ENCODE measurements at places on chromosomes 5 and 9.

DNA sequence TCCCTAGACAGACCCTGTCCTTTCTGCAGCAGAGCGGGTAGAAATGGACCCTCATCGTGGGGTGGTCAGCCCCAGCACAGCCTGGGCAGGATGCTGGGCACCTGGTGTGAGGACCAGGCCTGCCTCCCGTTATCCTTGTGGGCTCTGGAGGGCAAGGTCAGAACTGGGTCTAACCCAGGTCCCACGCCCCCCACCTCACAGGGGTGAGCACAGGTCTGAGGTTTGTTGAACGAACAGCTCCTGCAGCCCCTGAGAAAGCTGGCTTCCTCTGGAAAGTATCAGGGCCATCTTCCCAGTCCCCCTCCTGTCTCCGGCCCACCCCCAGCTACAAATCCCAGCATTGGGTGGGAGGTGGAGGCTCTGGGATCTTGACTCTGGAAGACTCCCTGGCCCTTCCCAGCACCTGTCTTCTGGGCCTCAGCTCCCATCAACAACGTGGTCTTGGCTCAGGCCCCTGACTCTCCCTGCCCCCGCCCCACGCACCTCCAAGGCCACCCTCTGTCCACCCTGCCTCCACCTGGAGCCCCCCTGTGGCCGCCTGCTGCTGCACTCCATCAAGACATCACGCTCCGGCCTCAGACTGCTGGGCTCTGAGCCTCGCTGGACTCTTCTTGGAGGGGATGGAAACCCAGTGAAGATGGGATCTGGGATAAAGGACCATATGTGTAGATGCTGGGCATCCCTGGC, 30.1 kb upstream of the CNOT6 start:
- no peak for DNase-seq

GRCh38 chr9:87954230-87954629, 20.1 kb downstream of the CDK20 start:
- DNase-seq: no peak

DNA sequence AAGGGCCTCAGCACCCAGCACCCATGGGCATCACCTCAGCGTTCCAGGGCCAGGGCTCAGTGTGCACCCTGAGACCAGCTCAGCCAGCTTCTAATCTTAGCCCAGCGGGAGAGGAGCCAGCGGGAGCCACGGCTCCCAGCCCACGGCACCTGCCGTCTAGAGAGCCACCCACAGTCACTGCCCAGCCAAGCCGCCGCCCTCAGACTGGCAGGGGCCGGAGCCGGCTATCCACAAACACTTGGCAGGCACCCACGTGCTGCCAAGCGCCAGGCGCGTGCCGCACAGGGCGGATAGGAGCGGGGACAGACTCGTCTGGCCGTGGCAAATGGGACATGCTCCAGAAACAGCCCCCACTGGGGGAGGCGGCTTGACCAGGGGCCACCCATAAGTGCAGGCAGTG, 18.6 kb downstream of the BRD3 start:
- DNase-seq: no peak

- no peak for DNase-seq
These were observed 1.0 kb downstream of the HMGCS1 start for GRCh38 chr5:43312076-43312661.

- DNase-seq: no peak
These were observed 41.0 kb downstream of the CCNJL start for GRCh38 chr5:160271396-160271795.

DNA sequence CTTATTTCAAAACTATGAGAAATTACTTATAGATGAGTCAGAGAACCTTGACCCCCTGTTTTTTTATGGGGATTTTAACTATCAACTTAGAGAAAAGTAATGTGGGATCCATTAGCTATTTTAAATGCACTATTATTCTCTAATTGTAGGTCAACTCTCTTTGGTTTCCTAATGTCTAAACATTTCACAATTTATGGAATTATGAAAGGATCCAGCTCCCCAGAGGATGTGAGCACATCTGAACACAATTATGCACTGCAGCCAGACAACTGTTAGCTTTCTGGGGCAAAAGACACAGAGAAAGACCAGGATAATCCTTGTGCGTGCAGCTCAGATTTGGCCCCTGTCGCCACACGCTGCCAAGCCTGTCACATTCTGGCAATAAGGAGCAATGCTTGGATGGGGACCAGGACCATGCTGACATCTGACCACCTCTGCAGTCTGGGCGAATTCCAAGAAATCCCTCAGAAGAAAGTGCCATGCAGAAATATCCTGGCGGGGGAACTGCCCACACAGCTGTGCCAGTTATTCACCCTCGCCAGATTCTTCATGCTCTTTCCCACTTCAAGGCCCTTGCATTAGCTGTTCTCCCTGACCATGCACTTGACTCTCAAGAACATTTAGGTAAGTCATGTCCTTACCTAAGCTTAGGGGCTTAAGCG, 22.2 kb upstream of the CMBL start:
- DNase-seq: no peak

DNA sequence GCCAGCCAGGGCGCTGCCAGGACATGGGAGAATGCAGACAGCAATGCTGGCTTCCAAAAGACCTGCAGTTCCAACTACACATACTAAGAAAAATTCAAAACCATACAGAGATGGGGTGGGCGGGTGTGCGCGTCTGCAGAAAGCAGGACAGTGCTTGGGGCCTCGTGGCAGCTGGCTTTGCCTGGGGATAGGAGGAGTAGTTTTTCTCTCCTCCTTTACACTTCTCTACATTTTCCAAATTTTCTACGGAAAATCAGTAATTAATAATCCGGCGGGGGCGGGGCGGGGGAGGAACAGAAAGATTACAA, 43.6 kb upstream of the SARDH start:
- DNase-seq: no peak

GRCh38 chr9:2241461-2241835, 226.3 kb downstream of the SMARCA2 start:
- DNase-seq: no peak

GRCh38 chr5:127506616-127507015, 10.8 kb upstream of the PRRC1 start:
- DNase-seq: no peak

DNA sequence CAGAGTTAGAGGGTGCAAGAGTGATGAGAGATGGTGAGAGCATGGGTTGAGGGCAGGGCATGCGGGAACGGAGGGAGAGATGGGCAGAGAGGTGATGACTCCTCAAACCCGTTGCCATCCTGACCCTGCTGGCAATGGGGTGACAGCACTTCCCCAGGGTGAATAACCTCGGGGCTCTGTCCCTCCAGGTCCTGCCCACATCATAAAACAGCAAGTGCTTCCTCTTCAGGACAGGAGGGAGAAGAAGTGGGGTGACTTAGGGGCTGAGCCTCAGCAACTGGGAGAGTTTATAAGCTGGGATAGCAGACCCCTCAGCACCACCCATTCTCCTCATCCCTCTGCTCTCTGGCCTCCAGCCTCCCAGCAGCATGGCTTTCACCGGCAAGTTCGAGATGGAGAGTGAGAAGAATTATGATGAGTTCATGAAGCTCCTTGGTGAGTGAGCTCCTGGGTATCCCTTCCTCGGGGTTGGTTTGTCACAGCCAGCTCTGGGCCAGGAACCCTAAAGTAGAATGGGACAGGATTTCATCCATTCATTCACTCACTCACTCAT, at the start of gene FABP6:
Gene FABP6, plus strand, starts transcription at position 317 of the 553 bp plus-strand sequence. Its CDS starts 52 bp downstream, at position 369.
- no peak for DNase-seq

DNA sequence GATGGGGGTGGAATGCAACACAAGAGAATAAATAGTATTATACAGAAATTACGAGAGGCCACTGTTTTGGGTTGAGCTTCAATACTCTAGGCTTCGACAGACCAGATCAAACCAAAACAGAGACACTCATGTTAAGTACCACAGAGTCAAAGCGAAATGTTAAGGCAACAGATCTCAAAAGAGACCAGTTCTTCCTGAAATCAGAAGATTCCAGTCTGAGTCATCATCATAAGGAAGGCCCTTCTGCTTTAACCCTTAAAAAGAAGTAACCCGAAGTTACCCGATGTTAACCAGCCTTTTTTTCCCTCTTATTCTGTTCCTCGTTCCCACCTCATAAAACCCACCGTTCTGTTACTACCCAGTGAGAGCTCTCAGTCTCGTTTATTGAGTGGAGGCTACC, 75.9 kb downstream of the SFXN1 start:
- no peak for DNase-seq

DNA sequence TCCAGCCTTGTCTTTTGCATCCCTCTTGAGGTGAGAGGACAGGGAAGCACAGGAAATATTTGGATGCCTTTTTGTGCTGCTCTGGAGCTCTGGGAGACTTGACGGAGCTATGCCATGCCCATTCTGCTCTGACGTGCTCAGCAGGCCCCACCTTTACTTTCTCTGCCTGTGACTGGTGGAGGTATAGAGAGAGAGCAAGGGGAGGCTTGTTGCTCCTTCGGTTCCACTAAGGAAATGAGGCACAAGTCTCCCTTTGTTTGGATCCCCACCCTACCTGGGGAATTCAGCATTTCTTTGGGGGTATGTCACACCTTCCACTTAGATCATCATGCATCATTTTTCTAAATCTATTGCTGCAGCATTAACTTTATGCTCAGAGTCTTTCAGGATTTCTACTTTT, 121.8 kb upstream of the CNTLN start:
- DNase-seq: no peak

GRCh38 chr9:12974671-12975070, 199.9 kb downstream of the LURAP1L start:
- DNase-seq: no peak

GRCh38 chr9:136339173-136339957, 12.0 kb downstream of the GPSM1 start:
- no peak for DNase-seq

- DNase-seq: peak; percentile 33
These were observed 32.5 kb downstream of the ANXA1 start for GRCh38 chr9:73183917-73184861.

- DNase-seq: no peak
These were observed 408.5 kb downstream of the TMEM38B start for GRCh38 chr9:106102821-106103220.

- DNase-seq: no peak
These were observed 5.5 kb upstream of the ESM1 start for GRCh38 chr5:54990841-54991258.

DNA sequence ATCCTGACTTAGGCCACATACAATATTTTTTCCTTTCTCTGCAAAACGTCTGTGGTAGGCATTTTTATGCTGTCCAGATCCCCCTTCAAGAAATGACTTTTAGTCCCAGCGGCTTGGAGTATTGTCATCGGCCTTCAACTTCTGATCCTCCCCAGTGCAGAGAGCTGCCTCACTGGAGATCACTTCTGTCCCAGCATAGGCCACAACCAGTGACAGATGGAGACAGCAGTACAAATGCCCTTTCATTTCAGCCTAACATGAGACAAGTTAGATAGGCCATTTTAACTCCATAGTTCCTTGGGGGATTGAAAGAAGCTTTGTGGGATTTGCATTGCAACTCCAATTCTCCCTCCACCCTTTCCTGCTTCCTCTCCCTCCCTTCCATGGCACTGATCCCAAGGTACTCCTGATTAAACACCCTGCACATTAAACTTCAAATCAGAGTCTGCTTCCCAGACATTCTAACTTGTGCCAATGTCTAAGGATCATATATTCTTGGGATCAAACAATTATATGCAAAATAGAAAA, 3.2 kb upstream of the MAMDC2 start:
- no peak for DNase-seq

- DNase-seq: no peak
These were observed 258.4 kb upstream of the TAS2R1 start for GRCh38 chr5:9888501-9888901.

GRCh38 chr5:143812085-143812705, at the start of gene HMHB1:
TSS of gene HMHB1 (plus strand) at chr5:143812161.
- no peak for DNase-seq

GRCh38 chr5:54159153-54159892, 151.1 kb downstream of the ARL15 start:
- no peak for DNase-seq

GRCh38 chr5:6660688-6661087, 27.4 kb downstream of the SRD5A1 start:
- no peak for DNase-seq

- DNase-seq: no peak
These were observed 7.1 kb upstream of the CNTRL start for GRCh38 chr9:121067640-121068039.

DNA sequence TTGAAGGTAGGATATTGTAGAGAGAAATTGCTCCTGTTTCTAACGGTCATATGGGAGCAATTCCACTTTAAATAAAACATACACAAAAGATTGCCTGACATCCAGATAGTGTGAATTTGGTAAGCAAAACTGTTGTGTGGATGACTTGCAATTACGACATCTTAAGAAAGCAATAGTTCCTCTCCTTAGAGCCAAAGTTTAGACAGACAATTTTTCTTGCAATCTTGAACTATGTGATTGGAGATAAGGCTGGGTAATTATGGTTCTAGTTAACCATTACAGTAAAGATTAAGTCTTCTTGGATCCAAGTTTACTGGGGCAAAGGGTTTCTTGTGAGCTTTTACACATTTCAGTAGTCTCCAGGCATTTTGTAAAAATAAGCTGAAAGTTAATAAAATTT, 1080.6 kb upstream of the CDH6 start:
- DNase-seq: no peak

DNA sequence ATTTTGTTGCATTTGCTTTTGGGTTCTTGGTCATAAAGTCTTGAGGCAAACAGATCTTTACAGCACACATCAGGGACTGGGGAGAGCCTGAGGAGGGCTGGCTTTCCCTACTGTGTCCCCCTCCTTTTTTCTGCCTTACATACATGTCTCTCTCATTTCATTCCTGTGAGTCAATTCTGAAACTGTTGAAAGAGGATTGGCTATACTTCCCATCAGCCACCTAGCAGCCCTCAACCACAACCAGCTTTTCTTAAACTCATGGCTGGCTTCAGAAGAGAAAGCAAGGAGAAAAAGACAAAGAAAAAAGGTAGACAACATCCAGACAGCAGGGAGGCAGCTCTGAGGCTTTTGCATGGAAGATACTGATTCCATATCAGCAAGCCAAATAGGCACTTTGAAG, 374.8 kb upstream of the KIF2A start:
- DNase-seq: no peak

DNA sequence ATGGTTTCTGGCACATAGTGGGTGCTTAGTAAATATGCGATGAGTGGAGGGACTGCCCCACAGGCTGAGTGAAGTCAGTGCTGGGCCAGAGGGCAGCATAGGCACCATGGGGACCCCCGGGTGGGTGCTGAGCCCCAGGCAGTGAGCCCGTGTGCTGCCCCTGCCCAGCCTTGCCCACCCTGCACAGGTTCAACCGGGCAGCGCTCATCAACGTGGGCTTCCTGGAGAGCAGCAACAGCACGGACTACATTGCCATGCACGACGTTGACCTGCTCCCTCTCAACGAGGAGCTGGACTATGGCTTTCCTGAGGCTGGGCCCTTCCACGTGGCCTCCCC, 7.2 kb downstream of the B4GALT7 start:
- no peak for DNase-seq

GRCh38 chr5:109566361-109566760, 123.4 kb upstream of the MAN2A1 start:
- DNase-seq: no peak

DNA sequence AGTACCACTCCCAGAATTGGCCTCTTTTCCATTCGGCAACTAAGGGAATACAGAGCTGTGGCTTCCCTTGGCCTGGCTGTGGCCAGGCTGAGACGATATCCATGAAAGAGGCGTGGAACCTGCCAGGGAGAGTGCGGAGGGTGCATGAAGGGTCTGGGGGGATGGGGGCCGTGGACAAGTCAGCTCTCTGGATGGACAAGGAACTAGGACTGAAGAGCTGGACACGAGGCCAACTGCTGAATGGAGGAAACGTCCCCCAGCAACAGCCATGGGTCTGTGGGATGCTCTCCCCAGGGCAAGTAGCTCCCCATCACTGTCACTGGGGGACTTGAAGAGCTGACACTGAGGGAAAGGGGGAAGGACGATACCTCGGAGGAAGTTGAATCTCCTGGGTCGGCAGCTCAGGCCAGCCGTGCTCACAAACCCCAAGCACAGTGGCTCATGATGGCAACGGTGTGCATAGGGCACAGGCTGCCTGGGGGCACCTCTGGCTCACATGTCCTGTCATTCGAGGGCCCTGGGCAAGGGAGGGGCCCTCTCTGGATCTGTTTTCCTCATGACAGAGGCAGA, 4.1 kb upstream of the OLFM1 start:
- DNase-seq: no peak
